ENCODE measurements at places on chromosomes 13 and 19.

DNA sequence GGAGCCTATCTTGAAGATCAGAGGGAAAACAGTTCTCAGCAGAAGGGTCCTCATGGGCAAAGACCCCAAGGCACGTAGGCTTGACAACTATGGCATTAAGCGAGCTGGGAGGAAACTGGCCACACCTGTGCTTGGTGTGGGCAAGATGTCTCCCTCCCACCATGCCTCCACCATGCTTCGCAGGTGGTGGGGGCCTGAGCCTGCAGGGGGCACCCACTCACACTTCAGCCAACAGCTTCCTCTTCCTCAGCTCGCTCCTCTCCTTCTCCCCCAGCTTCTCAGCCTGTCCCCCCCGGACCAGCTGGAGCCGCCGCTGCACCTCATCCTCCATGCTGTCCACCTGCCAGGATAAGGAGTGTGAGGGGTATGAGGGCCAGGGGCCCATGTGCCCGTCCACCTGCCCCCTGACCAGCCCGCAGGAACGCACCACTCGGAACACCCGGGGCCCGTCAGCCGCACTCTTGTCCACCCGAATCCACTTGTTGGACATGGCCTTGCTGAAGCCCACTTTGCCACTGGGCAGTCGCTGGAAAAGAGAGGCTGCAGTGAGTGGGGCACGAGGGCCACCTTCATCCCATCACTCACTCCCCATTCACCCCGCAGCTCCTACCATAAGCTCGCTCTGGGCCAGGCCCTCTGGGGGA lies 3.4 kb downstream of the FARSA start:
- no peak for DNase-seq

- no peak for DNase-seq
These were observed 71.6 kb downstream of the TM9SF2 start for GRCh38 chr13:99572921-99573320.

DNA sequence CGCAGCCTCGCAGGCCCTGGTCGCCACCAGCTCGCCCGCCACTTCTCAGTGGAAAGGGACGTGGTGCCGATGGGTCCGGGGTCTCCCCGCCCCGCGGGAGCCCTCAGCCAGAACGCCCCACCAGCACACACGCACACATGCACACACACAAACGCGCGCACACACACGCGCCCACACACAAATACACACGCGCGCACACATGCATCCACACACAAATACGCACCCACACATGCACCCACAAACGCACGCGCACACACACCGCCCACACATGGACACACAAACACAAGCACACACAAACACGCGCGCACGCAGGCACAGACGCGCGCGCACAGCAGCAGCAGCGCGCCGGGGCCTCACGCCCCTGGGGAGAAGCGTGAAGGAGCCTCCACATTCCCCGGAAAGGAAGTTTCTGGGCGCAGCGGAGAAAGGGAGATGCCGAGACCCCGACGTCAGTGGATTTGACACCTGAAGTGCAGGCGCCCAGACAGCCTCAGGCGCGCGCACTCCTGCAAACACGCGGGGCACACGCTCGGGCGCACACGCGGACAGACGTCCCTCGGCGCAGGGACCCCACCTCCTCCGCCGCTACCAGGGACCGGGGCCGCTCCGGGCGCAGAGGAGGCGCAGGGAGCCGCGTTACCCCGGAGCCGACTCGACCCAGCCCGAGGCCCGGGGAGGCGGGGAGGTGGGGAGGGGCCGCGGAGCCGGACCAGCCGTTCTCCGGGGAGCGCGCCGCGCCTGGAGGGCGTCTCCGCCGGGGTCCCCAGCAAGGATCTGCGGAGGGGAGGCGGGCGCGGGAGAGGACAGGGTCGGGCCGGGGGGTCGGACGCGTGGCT lies 622 bp downstream of the RASA3 start:
- no peak for DNase-seq

DNA sequence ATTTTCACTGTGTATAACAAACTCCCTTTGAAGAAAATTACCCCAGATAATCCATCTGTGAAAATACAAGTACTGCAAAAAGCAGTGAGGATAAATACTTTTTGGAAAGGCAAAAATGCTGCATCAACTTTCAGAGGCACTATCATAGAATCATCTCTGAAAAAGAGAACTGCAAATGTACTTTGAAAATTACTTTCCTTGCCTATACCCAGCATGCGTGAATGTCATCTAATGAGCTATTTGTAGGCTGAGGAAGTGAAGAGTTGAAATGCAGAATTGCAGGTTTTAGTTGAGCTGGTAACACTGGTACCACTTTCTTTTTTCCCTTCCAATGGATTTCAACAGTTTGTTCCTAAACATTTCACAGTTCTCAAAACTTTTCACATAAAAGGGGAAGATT lies 196.7 kb downstream of the TBC1D4 start:
- DNase-seq = no peak

DNA sequence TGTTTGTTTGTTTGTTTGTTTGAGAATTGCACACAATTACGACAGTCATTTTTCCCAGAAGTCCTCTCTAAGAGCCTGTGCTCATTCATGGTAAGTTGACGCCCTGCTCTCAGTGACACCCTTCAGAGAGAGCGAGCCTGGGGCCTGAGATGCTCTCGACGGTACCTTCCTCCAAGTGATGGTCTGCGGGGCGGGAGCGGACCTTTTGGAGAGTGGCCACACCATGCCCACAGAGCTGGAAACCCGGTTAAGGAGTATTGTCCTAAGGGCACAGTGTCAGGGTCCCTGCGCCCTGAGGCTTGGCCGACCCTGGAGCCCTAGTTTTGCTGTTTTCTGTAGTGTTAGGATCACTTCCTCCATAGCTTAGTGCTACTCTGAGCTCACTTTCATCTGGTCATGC lies 3.6 kb downstream of the POP4 start:
- no peak for DNase-seq

- no peak for DNase-seq
These were observed 192.7 kb downstream of the LHFPL6 start for GRCh38 chr13:39410096-39410901.

DNA sequence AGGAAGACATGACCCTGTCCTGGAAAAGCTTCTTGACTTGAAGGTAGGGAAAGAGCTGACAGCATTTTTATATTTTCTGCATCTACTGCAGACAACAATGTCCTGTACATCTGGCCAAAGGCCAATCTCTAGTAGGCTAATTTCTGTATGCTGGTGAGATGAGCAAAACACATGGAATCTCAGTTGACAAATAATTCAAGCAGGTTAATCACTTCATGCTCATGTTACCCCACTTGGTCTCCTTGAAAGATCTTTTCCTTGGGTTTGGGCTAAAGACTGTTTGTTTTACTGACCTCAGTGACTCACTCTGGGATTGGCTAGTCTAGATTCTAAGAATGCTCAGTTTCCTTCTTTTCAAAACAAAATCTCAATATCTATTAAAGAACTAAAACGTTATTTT lies 298.8 kb downstream of the LMO7 start:
- DNase-seq = no peak

DNA sequence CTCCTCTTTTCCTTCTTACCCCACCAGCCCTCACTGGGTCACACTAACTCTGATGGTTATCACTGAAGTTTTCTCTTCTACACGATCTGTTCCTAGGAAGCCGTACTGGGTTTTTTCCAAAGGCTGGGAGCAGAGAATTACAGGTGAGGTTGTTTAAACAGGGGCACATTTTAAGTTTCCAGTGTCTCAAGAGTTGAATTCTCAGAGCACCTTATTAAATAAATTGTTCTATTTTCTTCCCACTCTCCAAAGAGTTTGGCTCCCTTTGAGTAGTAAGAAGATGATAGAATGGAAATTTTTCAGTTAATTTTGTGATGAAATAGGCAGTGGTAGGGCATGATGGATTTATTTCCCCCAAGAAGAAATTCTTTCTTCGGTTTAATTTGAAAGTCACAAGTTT lies at the start of gene OR7D4:
Gene OR7D4, minus strand, starts transcription at position 101 of the 400 bp plus-strand sequence. CDS start 4,752 bp downstream, outside the sequence.
- DNase-seq = no peak

- DNase-seq = no peak
These were observed 11.8 kb downstream of the ARHGEF18 start for GRCh38 chr19:7360393-7360984.
